Fibroblast of gingiva (primary cell): ENCODE measurements at places on chromosomes 11 and 22.
A peak's percentile ranks its signal among the peaks of the same experiment; 100 is the strongest.

GRCh38 chr11:81804858-81805257, 928.8 kb downstream of the FAM181B start:
- DNase-seq, result no peak

DNA sequence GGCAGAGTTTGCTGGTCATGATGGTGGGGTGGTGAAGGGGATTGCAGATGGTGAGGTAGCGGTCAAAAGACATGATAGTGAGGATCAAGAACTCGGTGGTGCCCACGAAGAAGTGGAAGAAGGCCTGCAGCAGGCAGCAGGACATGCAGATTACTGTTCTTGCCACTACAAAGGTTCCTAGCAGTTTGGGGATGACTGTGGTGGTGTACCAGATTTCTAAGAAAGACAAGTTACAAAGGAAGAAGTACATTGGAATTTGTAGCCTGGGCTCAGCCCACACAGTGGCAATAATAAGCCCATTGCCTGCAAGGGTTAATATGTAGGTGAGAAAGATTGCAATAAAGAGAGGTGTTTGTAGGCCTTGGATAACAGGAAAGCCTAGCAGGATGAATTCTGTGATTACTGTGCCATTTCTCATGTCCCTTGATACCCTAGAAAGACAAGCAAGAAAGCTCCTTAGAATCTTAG, at the start of gene OR6X1:
Gene OR6X1 (minus strand): TSS at position 418 of the 468 bp plus-strand sequence. CDS start 0 bp downstream, at position 418.
- no peak for DNase-seq

GRCh38 chr11:8239040-8239439, 24.6 kb downstream of the LMO1 start:
- no peak for DNase-seq

DNA sequence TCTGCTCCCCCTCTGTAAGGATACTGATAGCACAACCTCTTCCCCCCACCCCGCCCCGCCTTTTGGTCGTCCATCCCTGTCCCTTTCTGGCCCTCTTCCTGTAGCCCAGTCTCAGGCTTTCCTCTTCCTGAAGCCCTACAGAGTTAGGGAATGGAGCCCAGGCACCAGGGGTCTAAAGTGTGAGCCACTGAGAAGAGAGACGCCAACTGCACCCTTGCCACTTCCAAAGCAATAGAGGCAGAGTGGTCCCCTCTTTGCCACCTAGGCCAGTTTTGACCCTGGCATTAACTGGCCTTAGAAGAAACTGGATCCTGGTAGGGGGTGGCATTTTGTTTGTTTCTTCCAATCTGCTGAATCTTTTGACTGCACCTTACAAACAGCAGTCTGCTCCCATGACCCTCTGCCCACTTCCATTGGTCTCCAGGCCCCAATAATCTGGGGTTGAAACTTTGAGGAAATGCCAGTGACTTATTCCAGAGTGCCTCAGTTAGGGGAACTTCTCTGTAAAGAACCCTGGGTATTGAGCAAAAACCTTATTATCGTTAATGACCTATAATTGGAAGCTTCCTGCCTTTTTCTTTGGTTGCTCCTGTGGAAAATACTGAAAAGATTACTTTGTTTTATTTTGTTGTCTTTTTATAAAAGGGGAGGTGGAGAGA, 9.7 kb upstream of the GRK2 start:
- DNase-seq, result no peak

GRCh38 chr22:47128622-47129215, 366.3 kb downstream of the TBC1D22A start:
- no peak for DNase-seq

GRCh38 chr11:69321877-69322361, 28.0 kb downstream of the MYEOV start:
- DNase-seq, result peak; percentile 60
